ENCODE measurements at places on chromosomes 3 and 15.
A peak's percentile ranks its signal among the peaks of the same experiment; 100 is the strongest.

DNA sequence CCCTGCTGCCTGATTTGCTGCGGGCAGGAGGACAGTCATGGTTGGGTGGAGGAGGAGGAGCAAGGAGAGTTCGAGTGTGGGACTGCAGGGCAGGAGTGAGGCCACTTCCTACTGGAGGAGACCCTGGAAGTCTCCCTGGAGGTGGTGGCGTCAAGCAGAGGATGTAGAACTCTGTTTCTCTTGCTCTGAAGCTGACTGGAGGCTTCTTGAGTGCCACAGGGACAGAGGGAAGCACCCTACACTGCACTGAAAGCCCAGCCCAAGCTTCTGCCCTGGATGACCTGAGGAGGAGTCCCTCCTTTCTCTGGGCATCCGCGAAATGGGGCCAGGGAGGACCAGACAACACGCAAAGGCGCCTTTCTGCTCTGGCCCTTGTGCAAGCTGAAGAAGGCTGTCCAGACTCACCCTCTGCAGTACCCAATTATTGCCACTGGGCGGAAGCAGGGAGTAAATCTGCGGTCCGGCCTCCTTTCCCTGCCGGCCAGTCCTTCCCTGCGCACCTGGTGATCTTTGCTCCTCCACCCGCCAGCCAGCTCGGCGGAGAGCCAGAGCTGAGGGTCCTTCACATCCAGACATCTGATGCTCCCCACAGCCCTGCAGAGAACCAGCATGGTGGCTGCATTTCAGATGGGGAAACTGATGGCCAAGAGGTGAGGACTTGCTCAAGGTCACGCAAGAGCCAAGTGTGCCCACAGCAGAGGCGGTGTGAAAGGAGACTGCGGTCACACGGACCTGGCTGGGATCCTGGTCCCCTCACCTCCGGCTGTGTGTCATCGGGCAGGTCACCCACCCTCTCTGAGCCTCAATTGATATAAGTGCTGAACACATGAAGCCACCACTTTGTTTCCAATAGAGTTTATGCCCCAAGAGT is 207.1 kb downstream of the TBC1D2B start:
- peak; percentile 59 for DNase-seq

DNA sequence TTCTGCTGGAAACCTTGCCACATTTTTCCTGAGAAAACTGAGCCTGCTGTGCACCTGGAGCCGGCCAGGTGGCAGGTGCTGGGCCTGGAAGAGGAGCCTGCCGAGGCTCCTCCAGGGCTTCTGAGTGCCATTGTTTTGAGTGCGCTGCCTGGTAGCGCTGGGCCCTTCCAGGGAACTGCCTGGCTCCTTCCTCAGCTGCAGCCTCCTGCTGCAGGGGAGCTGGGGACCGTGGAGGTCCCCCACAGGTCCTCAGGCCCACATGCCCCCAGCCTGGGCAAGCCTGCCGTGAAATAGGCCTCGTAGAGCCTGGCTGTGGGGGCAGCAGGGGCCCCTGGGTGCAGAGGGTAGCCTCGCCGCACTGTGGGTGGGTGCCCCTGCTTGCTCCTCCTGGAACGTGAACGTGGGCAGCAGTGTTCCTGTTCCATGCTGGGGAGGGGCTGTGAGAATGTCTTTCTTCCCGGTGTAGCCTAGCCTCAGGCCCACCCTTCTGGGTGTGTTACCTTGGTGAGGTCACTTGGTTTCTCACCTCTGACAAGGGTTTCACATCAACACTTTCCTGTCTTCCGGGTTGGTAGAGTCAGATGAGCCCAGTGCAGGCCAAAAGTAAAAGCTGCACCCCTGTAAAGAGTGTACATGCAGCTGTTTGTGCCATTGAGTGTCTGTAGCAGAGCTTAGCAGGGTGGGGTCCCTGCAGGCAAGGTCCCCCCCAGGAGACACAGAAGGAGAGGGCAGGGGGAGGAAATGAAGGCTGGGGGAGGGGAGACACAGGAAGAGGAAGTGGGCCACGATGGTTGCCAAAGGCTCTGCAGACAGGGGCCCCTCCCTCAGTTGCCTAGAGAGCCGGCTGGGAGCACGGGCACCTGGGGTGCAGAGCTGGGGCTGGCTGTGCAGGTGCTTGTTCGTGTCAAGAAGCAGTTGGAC is 34.5 kb downstream of the KLF13 start:
- DNase-seq = peak; percentile 68

DNA sequence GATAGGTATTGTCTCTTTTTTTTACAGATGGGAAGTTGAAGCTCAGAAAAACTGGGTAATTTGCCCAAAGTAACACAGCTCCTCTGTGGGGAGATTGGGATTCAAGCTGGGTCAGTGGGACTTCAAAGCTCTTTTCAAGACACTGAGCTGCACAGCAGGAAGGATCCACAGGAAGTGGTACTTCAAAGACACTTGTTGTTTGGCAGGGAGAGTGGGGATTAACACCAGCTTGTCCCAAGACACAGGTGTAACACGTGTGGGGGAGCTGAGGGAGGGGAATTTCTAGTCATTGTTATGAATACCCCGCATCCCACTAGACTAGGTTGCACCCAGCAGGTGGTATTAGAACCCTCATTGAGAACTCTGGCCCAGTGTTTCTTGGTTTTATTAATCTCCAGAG is 116.0 kb downstream of the FOXB1 start:
- no peak for DNase-seq

DNA sequence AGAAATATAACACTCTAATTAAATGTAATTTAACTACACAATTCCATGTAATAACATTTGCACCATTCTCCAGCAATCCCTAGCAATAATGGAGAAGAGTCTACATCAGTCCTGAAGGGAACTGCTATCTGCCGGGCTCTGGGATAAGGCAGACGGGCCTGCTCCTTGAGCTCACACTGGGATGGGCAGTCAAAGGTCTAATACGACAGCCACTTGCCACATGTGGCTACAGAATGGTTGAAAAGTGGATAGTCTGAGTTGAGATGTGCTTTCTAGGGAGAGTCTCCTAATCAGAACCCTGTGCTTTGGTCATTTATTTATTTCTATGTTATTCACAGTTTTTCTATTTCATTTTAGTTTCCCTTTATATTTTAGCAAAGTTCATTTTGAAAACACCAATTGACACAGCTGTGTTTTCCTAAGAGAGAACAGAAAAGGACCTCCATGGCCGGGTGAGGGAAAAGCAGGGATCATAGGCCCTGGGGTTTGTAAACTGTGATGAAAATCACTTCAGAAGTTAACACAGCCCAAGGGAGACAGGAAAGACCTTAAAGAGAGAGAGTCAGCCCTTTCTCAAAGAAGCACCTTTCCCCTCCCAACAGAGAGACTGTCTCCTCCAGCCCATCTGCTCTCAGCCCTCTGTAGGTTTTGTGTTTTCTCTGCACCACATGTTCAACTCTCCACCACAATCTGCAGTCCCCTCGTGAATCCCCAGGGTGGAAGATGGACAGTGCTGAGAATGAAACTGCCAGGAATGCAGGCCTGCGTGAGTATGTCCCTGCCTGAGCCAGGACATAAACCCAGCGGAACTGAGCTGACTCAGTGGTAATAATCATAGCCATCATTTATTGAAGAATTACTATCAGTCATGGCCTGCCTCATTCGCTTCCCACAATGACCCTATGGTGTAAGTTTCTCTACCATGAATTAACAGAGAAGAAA is 11.6 kb downstream of the FSIP1 start:
- no peak for DNase-seq

GRCh38 chr15:76714950-76715349 is 190.2 kb downstream of the SCAPER start:
- DNase-seq = no peak

GRCh38 chr3:75983111-75983510 is 197.8 kb upstream of the ZNF717 start:
- no peak for DNase-seq

DNA sequence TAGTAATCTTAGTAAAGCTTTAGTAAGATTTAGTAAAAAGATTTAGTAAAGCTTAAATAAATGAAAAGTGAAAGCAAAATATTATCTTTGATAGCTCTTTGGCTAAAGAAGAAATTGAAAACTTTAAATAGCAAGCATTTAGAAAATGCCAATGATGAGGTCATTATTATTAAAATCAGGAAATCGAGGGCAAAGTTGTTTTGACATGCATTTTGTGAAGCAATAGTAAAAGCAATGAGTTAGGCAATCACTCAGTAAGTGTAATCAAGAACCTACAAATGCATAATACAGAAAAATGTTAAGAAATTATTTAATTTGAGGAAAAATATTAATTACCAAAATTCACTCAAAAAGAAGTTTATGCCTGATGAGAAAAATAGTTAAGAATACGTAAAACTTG is 280.3 kb upstream of the MME start:
- DNase-seq = no peak

DNA sequence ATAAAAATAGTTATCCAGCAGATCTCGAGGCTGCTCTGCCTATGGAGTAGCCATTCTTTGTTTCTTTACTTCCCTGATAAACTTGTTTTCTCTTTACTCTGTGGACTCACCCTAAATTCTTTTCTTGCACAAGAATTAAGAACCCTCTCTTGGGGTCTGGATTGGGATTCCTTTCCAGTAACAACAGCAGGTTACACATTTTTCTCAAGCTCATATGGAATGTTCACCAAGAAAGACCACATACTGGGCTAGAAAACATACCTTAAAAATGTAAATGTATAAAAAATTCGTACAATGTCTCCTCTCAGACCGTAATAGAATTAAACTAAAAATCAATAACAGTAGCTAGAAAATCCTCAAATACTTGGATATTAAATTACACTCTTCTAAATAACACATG is 299.2 kb downstream of the CNTN3 start:
- DNase-seq = no peak

GRCh38 chr3:27628026-27628750 is 93.9 kb downstream of the EOMES start:
- no peak for DNase-seq

DNA sequence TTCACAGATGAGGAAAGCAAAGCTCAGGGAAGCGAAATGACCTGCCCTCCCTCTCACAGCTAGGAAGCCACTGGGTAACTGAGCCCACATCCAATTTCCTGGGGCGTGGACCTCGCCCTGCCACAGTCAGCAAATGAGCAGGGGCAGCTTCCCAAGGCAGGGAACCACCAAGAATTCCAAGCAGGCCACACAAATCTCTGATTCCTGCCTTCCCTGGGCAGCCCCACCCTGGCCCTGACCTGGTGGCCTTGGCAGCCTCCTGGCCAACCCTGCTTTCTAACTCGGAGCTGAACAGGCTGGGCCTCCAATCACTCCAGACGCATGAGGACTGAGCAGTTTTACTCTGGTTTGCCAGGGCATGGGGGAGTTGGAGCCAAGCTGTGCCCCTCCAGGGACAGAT is 203.7 kb upstream of the TLE3 start:
- DNase-seq = no peak

DNA sequence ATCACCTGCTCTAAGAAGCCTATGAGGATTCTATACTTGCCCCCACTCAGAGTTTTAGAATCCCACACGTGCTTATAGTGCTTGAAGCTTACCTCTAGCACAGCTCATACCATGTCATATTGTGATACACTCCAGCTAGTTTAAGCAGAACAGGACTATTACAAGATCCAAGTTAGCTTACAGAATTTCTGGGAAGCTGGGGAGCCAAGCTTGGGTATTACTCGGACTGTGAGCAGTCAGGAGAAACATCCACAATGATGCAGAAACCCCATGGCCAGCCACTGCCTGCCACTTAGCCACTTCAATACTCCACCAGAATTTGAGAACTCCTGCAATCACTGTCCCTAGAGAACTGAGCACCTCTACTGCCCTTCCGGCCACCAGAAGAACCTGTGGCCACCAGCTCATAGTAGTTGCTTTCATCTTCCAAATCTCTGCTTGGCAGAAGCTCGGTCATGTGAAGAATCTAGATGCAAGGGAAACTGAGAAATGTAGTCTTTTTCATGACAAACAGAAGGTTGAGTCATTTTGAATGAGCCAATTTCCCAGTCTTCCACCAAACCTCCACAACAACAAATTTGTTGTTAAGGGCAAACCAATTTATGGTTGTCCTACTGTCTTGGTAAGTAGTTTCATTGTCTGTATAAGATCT is 27.7 kb upstream of the SSR3 start:
- no peak for DNase-seq

- DNase-seq = no peak
These were observed 73.0 kb downstream of the KLF13 start for GRCh38 chr15:31399544-31400171.

GRCh38 chr3:77040216-77040615 is 317 bp downstream of the ROBO2 start:
- no peak for DNase-seq

GRCh38 chr3:108103040-108103751 is 12.4 kb upstream of the CD47 start:
- DNase-seq = no peak

DNA sequence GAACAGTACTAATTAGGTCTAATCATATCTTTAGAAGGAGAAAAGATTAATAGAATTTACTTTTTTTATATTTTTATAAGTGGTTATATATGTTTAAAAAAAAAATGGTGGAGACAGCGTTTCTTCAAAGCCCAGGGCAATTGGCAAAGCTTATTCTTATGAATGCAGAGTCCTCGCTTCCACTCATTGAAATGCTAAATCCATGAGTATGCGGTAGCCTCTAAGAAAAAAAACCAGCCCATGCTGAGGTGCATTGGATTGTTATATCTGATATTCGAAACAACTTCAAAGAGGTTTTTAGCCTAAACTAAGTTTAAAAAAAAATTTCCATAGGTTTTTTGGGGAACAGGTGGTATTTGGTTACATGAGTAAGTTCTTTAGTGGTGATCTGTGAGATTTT is 142.8 kb downstream of the GOLIM4 start:
- no peak for DNase-seq

GRCh38 chr3:55357796-55358195 is 129.3 kb downstream of the WNT5A start:
- DNase-seq = no peak

DNA sequence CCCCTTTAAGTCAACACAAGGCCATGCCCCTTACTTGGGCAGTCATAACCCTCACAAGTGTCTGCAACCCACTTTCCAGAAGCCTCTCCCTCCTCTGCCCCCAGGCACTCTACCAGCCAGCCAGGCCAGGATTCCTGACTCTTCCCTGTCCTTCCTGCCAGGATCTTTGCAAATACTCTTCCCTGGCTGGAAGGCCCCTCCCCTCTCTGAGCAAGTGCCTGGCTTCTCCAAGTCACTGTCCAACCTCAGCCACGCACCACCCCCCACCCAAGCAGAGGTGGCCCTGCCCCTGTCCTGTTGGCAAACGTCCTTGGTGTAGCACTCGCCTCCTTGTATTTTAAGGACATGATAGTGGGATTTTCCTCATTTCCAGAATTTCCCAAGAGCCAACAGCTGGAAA is 54.7 kb upstream of the USP3 start:
- DNase-seq = no peak

DNA sequence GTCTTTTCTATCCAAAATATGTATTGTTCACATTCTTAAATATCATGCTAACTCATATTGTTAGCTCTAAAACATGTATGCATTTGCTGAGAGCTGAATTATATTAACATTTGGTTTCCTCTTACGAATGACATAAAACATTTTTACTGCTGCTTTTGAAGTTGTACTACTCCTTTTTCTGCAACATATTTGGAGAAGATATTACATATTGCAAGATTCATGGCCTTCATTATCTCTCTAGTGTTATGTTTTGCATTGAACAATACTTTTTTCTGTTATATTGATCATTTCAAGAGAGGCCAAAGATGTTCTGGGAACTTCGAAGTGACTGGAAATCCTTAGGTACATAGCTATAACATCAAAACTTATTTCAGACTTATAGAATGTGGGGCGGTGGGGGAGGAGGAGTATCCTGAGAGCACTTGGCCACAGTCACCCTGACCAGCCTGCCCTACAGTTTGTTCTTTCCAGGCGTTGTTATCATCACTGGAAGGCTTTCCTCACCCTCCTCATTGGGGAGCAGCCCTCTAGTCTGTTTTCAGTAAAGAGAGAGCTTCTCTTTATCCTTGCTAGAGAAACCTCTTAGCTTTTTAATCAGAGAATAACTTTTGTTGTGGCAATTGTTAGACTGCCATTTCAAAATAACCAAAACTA is 868.6 kb downstream of the OTOL1 start:
- no peak for DNase-seq

GRCh38 chr15:88341653-88342052 is 85.1 kb upstream of the NTRK3 start:
- DNase-seq = no peak
